ENCODE measurements at places on chromosomes 7 and 10. TPM values are rescaled to one million over a fixed set of nuclear protein-coding genes. Genes with fewer than 3 reads are reported as not detected.

GRCh38 chr10:58985216-58985615, 191.2 kb upstream of the PHYHIPL start:
- DNase-seq, result no peak

SEMA3D gene
- total RNA-seq, result 1.3 TPM

GRCh38 chr10:86022906-86023305, 343.7 kb downstream of the GRID1 start:
- DNase-seq, result no peak

ANXA8L1 gene
- 8.6 TPM for total RNA-seq

- no peak for DNase-seq
Observed at GRCh38 chr7:128835790-128836641, 5.8 kb downstream of the FLNC start.

- no peak for DNase-seq
Observed at GRCh38 chr7:32952876-32953275, 4.4 kb upstream of the FKBP9 start.

RSPH10B2 gene
- 0.14 TPM for total RNA-seq

PAXIP1 gene
- 20.9 TPM for total RNA-seq

SDK1 gene
- 3.2 TPM for total RNA-seq

DNA sequence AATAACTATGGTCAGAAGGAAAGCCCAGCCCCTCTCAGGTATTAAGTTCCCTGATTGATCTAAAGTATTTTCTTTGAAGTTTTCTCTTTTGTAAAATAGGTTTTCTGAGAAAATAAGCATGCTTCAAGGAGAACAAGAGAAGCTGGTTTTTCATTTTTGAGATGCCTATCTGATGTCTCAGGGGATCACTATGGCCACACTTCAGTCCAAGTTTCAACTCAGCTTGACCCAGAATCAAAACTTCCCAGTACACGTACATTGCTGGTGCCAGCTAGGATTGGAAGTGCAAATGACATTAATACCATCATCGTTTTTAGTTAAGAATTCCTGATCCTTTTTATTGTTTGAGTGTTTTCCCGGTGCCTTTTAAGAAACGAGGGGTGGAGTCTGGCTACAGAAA, 7.2 kb downstream of the ITIH5 start:
- DNase-seq, result no peak

DNA sequence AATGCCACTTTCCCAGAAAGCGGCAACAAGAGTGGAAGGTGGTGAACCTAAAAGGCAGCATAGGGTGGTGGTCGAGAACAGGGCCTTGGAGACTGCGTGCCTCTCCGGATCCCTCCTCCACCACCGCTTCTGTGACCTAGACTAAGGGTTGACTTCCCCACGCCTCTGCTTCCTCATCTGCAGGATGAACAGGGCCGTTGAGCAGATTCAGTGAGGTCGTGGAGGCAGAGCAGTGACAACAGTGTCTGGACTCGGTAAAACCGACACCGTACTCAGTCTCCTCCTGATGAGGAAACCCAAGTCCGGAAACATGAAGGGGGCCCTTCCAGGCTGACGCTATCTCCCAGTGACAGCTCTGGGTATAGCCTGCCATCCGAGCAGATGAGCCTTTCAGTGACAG, 162.6 kb downstream of the CELF2 start:
- no peak for DNase-seq

MET gene
- 1.4 TPM for total RNA-seq

- no peak for DNase-seq
Observed at GRCh38 chr7:138237995-138238394, 161.7 kb downstream of the AKR1D1 start.

- no peak for DNase-seq
Observed at GRCh38 chr7:8070451-8071180, 102.0 kb downstream of the GLCCI1 start.

- no peak for DNase-seq
Observed at GRCh38 chr7:665736-666453, 60.6 kb upstream of the DNAAF5 start.

TMEM184A gene
- 0.47 TPM for total RNA-seq

- no peak for DNase-seq
Observed at GRCh38 chr7:105030447-105030846, 16.4 kb downstream of the KMT2E start.

SMKR1 gene
- total RNA-seq, result 0.52 TPM

- no peak for DNase-seq
Observed at GRCh38 chr10:59234194-59234593, 57.8 kb downstream of the PHYHIPL start.

NPY gene
- total RNA-seq, result 0.71 TPM

TEX47 gene
- not detected for total RNA-seq

OR6B1 gene
- total RNA-seq, result not detected

DNA sequence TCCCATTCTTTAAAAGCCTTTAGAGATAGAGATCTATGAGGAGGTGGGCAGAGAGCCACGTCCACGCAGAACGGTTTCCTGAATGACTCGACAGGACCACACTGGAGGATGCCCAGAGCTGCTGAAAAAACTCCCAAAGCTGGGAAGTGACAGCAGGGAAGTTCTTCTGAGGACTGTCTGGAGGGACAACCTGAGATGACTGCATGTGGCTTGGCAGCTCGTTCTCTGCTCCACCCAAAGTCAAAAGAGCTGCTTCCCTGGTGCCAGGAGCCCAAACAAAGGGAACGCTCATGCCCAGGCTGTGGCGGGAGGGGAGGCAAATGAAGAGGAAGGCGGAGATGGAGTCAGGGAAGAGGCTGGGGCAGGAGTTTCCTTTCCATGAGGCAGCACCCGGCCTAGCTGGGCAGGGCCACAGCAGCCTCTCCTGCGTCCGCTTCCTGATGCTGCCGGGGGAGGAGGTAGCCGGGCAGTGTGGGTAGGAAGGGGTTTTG, 95.4 kb downstream of the CCDC3 start:
- no peak for DNase-seq

CD36 gene
- 42.8 TPM for total RNA-seq

DNA sequence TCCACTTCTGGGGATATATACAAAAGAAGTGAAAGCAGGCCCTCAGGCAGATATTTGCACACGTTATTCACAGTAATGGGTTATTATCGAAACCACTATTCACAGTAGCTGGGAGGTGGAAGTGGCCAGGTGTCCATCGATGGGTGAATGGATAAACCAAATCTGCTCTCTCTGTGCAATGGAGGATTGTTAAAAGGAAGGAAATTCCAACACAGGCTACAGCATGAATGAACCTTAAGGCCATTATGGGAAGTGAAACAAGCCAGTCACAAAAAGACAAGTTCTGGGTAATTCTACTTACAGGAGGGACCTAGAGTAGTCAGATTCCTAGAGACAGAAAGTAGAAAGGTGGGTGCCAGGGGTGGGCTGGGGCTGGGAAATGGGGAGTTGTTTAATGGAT, 48.5 kb upstream of the BHLHA15 start:
- no peak for DNase-seq

DNA sequence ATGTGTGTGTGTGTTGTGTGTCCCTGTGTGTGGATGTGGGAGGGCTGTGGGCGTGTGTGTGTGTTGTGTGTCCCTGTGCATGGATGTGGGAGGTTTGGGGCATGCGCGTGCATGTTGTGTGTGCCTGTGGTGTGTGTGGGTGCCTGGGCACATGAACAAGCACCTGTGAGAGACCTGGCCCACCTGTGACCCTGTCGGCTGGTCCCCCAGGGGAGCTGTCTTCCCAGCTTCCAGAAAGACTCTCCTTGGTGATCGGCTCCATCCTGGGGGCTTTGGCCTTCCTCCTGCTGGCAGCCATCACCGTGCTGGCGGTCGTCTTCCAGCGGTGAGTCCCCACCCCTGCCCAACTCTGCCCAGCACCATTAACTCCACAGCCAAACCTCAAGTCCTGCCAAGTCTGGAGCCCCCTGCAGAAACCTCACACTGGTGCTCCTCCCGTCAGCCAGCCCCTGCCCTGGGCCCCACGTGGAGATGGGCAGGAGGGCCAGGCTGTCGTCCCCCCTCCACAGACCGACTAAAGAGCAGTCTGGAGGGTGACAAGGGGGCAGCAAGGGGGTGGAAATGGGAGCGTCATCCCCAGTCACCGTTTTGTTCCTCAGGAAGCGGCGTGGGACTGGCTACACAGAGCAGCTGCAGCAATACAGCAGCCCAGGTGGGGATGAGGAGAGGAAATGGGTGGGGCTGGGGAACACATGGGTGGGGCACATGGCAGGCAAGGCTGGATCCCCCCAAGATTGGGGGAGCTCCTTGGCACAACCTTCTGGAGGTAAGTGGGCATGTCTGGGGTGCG, 12.7 kb downstream of the EPHB6 start:
- no peak for DNase-seq

GIMAP5 gene
- 39.3 TPM for total RNA-seq
